ENCODE measurements at places on chromosomes 16 and 17.

DNA sequence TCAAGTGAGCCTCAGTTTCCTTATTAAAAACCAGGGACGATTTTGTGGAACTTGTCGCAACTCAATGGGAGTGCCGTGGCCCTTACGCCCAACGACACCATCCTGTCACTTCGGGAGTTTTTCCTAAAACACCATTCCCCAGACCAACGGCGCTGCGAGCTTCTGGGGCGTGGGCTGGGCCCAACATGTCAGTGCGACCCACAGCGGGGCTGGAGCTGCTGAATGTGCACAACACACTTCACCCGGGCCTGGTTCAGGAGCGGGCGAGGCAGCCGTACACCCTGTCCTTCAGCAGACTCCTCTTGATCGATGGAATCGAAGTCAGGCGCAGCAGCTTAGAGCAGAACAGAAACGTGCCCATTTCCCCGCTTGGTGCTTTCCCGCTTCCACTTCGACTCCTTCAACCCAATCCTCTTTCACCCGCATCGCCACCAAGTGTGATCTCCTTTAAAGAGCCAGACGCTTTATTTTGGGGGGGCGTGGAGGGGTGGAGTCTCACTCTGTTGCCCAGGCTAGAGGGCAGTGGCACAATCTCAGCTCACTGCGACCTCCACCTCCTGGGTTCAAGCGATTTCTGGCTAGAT lies 13.2 kb upstream of the SLC7A5 start:
- DNase-seq: no peak

DNA sequence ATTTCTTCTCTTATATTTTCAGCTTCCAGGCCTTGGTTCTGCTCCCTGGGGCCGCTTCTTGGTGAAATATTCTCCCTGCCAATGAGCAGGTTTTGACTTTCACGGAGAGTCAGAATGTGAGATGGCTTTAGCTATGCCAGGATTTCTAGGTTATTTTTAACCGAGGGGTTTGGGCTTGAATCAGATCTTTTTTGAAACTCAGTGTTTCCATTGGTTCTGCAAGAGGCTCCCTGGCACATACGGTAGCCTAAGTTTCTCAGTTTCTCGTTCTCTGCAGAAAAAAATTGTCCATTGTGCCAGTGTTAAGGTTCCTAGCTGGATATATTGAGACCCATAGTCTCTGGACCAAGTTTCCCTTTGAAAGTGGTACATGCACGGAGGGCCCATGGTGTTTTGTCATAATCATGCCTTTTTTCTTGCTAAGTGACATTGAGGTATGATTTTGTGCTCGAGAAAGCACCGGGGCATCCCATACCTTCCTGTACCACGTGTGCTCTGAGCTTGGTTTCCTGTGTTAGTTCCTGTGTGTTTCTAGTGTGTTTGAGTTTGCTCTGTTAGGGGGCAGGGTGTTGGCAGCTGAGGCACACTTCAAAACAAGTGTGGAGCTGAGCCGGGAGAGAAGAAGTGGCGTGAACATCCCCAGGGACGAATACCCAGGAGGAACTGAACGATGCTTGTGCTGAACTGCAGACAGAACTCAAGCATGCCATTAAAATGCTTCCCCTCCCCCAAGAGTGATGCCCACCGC lies 127.2 kb downstream of the HS3ST3B1 start:
- peak; percentile 27 for DNase-seq

GRCh38 chr17:50169121-50169764 lies 3.4 kb downstream of the SGCA start:
- peak; percentile 25 for DNase-seq

- no peak for DNase-seq
Observed at GRCh38 chr17:46135879-46136563, 57.2 kb downstream of the KANSL1 start.

- DNase-seq: no peak
Observed at GRCh38 chr17:20073055-20073979, 64.2 kb downstream of the SPECC1 start.

DNA sequence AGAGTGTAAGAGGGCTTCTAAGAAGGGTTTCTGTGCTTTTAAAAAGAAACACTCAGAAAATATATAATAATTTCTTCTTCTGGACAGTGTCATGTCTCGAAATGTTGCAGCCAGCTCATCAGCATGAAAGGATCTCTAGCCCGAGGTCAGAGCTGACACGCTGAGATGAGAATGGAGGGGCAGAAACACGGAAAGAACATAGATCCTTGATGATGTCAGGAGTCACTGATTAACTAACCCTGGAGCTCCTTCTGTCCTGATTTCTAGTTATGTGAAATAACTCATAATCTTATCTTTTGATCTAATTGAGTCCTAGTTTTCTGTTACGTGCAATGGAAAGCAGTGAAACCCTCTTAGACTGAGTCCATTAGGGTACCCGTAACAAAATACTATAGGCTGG lies 10.3 kb upstream of the TOX3 start:
- DNase-seq: no peak

GRCh38 chr16:16149710-16150116 lies 73.6 kb downstream of the ABCC6 start:
- DNase-seq: no peak

GRCh38 chr17:68457539-68458259 lies 403 bp upstream of the WIPI1 start:
- peak; percentile 99 for DNase-seq

- DNase-seq: no peak
Observed at GRCh38 chr17:21094298-21094704, 32.5 kb upstream of the DHRS7B start.

DNA sequence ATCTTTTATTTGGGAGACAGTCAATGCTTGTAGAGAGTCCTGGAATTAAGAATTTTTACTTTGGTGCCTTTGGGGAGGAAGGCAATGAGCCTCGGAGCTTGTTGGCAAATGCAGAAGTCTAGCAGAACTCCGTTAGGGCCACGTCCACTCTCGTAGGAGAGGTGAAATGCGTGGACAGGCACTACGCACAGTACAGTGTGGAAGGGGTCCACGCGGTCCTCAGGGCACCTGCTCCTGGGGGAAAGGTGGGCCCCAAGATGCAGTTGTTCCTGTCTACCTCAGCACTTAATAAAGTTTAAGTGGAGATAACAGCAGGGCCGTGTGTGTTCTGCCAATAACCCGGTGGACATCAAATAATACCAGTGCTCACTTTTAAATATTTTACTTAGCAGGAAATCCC lies 1.8 kb downstream of the RAB11FIP3 start:
- DNase-seq: no peak

DNA sequence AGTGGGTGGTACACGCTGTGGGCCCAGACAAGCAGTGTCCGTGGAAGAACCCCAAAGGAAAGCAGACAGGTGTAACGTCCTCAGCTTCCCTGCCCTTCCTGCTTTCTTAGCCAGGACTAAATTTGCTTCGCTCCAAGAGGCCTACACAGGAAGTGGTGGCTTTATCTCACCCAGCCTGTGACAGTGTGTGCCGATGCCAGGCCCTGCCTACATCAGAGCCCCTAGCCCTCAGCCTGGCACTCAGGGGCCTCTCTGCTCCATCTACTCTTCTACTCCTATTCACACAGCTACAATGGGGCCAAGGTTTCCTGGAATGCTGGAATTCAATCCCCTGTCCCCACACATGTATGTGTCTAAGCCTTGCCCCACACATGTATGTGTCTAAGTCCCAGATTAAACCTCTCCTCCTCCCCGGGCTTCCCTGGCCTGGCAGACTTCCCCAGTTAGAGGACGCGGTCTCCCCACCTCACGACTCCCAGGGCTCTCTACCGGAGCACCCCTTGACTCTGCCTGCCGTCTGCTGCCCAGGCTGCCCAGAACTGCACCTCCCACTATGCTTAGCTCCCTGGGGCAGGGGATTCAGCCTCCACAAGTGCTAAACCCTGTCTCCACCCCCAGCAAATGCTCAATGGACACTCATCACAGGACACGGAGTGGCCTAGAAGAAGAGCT lies 8.2 kb downstream of the PGAP3 start:
- DNase-seq: peak; percentile 21

- DNase-seq: no peak
Observed at GRCh38 chr17:55969562-55970324, 183.5 kb upstream of the ANKFN1 start.

GRCh38 chr16:11562941-11563340 lies 23.8 kb downstream of the LITAF start:
- no peak for DNase-seq

DNA sequence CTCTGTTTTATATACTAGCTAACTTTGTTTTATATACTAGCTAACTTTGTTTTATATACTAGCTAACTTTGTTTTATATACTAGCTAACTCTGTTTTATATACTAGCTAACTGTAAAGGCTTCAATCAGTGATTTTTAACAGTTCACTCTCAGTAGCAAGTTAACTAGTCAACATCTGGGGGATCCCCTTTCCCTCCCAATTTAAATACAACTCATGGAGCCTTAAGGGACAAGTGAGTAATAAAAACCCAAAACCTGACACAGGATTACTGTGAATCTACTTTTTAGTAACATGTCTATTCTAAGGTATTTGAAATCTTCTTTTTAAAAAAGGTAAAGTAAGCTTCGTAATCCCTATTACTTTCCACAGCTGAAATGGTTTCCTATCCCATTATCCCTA lies 32.2 kb downstream of the FAM222B start:
- DNase-seq: no peak

DNA sequence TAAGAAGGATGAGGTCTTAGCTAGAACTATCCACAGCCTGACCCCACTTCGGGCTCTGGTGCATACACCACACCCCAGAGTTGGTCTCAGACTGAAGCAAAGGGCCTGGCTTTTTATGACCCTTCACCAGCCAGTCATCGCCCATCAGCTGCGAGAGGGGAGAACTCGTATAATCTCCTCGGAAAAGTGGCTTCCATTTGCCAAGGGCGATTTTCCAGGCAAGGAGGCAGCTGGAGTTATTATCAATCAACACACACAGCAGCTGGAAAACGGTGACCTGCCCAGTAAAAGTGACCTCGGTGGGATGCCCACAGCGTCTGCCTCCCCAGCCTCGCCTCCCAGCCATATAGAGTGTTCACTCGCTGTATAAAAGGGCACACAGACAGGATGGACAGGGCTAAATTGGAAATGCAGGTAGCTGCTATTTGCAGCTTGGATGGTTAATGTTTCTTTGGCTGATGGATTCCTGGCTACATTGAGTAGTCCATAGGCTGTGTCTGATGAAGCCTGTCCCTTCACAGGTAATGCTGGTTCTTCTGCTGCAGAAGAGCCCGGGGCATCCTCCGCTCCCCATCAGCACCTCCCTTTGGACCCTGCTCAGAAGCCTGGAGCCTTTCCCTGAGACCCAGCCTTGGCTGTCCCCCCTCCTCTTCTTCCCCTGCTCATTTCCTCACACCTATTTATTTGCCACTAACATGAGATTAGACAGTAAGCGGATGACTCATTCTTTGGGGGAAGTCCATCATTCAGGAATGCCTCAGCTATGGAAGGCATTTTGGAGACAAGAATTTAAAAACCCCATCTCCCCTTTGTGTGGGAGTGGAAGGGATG lies 45.7 kb downstream of the TMEM186 start:
- no peak for DNase-seq

- peak; percentile 26 for DNase-seq
Observed at GRCh38 chr17:43905985-43906852, 1.1 kb downstream of the MPP2 start.
